H9 (cell line): ENCODE measurements at places on chromosomes 4 and X. TPM values are rescaled to one million over a fixed set of nuclear protein-coding genes. Genes with fewer than 3 reads are reported as not detected.
A peak's percentile ranks its signal among the peaks of the same experiment; 100 is the strongest.

- peaks cover 9% of the 10 kb centered on the region for H3K36me3 ChIP-seq
- no peak within 1 kb of the TSS for H3K27ac ChIP-seq
- H3K27me3 ChIP-seq, result peaks cover 18% of the 10 kb centered on the region; the same call in 1 of the 2 replicates
- H3K4me1 ChIP-seq, result peaks cover 2% of the 10 kb centered on the region; the same call in 1 of the 2 replicates
- DNase-seq, result peak; percentile 84
These were observed at the start of gene CRMP1 for GRCh38 chr4:5893004-5893580. CRMP1 (minus strand) TSS chr4:5893086; CDS start chr4:5892969, 117 bp downstream.

DNA sequence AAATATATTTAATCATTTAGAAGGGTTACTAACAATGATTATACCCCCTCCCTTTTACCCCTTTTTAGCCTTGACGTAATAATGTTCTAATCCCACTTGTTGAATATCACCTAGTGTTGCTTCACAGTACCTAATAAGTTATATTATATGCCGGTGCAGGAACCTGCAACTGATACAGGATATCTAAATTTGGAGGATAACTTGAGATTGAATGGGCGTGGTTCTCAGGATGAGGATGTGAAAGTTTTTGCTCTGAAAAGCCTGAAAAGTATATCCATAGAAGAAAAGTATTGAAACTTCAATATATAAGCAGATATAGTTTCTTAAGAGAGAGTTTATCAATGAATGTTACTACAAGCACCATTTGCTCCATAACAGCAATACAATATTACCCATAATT lies 59.8 kb downstream of the ZNF711 start:
- no peak overlapping the region for H3K4me3 ChIP-seq
- H3K27ac ChIP-seq, result no peak overlapping the region
- H3K27me3 ChIP-seq, result no peaks in the 10 kb centered on the region
- H3K4me1 ChIP-seq, result no peaks in the 10 kb centered on the region

DNA sequence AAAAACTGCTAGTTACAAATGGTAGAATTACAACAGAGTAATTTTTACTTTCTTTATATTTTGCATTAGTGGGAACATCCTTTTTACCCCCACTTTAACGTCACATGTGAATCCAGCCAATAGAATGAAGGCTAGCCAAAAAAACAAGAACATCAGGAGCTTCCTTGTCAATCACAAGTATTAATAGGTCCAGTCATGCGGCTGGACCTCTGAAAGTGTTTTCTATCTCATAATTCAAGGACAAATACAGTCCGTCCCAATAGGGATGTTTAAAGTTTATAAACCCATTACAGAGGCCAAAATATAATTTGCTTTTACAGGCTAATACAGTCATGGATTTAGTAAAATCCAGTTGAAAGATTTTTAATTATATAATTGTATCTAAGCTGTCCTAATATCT lies 110.7 kb downstream of the APBB2 start:
- no peaks in the 10 kb centered on the region for H3K36me3 ChIP-seq
- no peak overlapping the region for H3K4me3 ChIP-seq
- no peaks in the 10 kb centered on the region for H3K27me3 ChIP-seq
- no peaks in the 10 kb centered on the region for H3K4me1 ChIP-seq

DNA sequence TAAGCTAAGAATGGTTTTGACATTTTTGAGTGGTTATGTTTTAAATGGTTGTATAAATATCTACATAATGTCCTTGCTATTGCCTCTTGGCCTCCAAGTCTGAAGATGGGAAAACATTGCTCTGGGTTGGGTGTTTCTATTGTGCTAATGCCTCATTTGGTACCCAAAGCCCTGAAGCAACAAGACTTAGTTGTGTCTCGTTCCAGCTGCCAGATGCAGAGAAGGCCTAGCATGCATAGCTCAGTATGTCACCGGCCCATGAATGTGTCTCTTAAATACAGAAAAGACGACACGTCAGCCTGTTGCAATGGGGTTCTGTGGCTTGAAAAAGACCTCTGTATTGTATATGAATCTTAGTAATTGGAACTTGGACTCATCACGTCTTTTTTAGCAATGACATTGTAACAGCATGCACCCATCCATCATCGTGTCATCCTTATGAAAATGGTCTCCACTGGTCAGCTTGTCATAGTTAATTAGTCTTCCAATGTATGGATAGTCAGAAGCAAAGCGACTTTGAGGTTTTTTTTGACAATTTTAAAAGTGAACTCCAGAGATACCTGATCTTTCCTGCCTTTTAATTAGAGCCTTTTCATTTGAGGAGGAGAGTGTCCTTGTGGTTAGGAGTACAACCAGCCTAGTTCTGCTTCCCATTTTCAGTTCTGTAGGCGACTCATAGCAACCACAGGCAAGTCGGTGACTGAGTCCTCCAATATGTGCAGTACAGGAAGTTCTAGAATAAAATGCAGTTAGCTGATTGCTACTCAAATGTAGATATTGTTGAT lies 126.4 kb upstream of the GATB start:
- no peak overlapping the region for H3K4me3 ChIP-seq
- H3K27me3 ChIP-seq, result no peaks in the 10 kb centered on the region
- H3K36me3 ChIP-seq, result no peaks in the 10 kb centered on the region
- H3K4me1 ChIP-seq, result peaks cover 5% of the 10 kb centered on the region
- no peak overlapping the region for H3K27ac ChIP-seq
- no peak for DNase-seq

GRCh38 chr4:73068491-73069337 lies 802 bp downstream of the COX18 start:
- H3K36me3 ChIP-seq, result peaks cover 12% of the 10 kb centered on the region
- H3K27me3 ChIP-seq, result no peaks in the 10 kb centered on the region

The GPC3 gene
- 106 and 108 TPM in 2 replicates for total RNA-seq
